ENCODE measurements at places on chromosomes 13 and 19.

DNA sequence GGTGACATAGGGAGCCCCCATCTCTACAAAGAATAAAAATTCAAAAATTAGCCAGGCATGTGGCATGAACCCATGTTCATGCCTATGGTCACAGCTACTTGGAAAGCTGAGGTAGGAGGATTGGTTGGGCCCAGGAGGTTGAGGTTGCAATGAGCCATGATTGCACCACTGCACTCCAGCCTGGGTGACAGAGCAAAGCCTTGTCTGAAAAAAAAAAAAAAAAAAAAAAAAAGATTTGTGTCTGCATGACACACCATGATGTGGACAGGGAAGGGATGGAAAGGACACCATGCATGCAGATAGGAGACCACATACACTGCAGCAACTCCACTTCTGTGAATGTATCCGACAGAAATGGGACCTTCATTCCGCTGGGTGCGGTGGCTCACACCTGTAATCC is 34.0 kb upstream of the HOMER3 start:
- no peak for DNase-seq

DNA sequence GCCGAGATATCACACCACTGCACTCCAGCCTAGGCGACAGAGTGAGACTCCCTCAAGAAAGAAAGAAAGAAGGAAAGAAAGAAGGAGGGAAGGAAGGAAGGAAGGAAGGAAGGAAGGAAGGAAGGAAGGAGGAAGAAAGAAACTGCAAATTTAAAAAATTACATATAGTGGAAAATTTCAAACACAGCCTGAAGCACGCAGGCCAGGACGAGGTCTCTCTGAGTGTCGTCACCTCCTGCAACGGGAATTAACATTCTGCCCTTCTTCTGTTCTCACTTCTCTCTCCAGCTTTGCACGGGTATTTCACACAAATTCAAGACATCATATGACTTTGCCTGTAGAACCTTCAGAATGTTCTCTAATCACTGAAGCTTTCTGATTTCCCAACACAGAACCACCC is 108.2 kb downstream of the GNG7 start:
- no peak for DNase-seq

- no peak for DNase-seq
Measured at GRCh38 chr19:18507021-18507726, 14.7 kb downstream of the ELL start.

DNA sequence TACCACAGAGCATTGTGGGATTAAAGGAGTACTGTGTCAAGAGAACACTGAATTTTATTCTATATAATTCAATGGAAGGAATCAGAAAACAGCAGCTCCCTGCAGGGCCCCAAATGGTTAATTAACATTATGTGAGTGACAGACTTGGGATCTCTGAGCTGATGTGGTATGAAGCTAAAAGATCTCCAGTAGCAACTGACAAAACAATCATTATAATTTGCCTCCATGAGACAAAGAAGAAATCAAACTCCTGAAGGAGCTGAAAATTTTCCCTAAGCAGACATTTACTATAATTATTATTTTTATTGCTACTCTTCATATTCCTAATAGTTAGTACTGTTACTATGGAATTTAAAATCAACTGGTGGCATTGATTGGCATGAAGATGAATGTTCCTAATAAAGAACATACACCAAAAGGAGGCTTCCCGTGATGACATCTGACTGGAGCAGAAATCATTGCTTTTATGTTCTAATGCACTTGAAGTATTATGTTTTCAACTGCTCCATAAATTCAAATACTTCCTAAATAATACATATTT is 28.8 kb upstream of the RFC3 start:
- DNase-seq, result no peak

GRCh38 chr13:91313581-91313980 is 33.9 kb upstream of the MIR17HG start:
- DNase-seq, result no peak

DNA sequence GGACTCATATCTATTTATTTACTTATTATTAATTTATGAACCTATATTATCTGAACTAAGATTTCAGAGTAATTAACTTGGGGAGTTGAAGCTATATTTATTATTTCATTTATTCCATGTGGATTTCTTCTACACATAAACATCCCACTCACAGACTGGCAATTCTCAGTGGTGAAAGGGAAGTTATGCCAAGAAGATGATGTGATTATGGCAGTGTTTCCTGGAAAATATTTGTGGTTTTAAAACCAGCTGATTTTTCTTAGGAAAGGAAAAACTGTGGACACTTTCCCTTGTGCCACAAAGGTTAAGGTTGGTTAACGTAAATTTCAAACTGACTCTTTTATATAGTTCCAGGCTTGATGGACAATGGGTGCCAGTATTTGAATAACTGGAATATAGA is 513.1 kb downstream of the SLITRK6 start:
- no peak for DNase-seq

DNA sequence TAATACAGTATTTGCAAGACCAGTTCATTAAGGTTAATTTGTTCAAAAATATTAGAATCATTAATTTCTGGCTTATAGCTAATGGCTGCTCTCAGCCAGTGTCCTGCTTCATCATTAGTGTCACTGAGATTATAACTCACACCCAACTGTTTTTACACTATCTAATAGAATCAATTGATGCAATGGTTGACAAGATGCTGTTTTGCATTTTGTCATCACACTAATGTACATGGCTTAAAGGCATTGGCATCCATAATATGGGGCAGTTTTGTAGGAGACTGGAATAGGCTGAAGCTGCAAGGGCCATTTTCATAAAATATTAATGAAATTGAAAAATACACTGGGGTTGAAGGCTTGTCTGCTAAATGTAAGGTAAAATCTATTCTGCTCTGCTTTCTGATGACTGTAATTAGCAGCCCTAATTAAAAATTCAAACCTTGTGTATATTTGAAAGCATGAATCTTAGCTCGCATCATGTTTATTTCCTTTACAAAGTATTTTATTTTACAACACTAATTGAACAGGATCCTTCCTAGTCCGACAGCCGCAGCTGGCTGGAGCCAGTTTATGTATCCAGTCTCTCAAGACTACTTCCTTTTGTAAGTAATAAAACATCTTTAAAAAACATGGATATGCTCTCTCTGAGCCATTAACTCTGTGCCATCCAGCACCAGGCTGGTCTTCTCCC is 296.7 kb downstream of the POU4F1 start:
- no peak for DNase-seq

- DNase-seq, result no peak
Measured at GRCh38 chr13:74696148-74696922, 562.1 kb upstream of the KLF12 start.

DNA sequence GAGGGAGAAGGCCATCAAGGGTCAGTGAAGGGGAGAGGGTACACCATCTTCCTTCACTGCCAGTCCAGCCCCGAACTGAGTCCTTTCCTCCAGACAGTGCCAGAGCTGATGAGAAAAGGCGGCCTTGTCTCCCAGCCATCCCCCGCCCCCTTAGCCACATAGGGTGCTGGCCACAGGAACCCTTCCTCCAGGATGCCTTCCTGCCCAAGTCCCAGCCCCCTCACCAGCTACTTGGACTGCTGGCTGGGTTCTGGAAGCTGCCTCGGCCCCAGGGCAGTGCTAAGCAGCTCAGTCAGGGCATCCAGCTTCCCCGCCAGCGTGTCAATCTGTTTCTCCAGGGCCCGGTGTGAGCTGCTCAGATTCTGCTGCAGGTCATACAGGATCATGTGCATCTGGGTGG is 12.6 kb upstream of the SMG9 start:
- DNase-seq, result no peak

GRCh38 chr19:40585982-40586422 is 9.3 kb downstream of the SHKBP1 start:
- no peak for DNase-seq

- DNase-seq, result no peak
Measured at GRCh38 chr13:30665638-30666037, 47.9 kb downstream of the USPL1 start.

DNA sequence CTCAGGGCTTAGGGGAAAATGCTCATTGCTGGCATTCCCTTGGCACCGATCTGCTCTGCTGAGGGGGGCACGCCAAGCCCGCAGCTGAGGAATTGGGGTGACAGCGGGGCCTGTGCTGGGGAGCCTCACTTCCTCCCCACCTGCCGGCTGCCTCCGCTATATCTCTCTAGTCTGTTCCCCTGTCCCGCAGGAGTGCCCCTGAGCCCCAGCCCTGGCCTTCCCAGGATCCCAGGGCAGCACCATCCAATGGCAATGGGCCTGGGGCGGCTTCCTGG is 9.5 kb downstream of the STXBP2 start:
- DNase-seq, result no peak

- DNase-seq, result no peak
Measured at GRCh38 chr19:1115646-1116420, 12.0 kb downstream of the GPX4 start.

GRCh38 chr19:5083547-5083965 is 114.6 kb downstream of the KDM4B start:
- no peak for DNase-seq

- DNase-seq, result no peak
Measured at GRCh38 chr19:56894626-56895025, 54.1 kb upstream of the PEG3 start.

- no peak for DNase-seq
Measured at GRCh38 chr13:87235621-87236020, 435.6 kb upstream of the SLITRK5 start.
